NCI-H226 (cell line): ENCODE measurements at places on chromosomes 1 and 21.

GRCh38 chr1:166080277-166080966, 86.4 kb downstream of the FAM78B start:
- no peak for DNase-seq

- no peak for DNase-seq
Measured at GRCh38 chr1:210195635-210196160, 36.9 kb upstream of the SERTAD4 start.

GRCh38 chr1:1777950-1778662, at the start of gene NADK:
NADK (minus strand) TSS chr1:1778470; CDS start chr1:1765406, 13,064 bp downstream.
- peak; percentile 53 for DNase-seq

DNA sequence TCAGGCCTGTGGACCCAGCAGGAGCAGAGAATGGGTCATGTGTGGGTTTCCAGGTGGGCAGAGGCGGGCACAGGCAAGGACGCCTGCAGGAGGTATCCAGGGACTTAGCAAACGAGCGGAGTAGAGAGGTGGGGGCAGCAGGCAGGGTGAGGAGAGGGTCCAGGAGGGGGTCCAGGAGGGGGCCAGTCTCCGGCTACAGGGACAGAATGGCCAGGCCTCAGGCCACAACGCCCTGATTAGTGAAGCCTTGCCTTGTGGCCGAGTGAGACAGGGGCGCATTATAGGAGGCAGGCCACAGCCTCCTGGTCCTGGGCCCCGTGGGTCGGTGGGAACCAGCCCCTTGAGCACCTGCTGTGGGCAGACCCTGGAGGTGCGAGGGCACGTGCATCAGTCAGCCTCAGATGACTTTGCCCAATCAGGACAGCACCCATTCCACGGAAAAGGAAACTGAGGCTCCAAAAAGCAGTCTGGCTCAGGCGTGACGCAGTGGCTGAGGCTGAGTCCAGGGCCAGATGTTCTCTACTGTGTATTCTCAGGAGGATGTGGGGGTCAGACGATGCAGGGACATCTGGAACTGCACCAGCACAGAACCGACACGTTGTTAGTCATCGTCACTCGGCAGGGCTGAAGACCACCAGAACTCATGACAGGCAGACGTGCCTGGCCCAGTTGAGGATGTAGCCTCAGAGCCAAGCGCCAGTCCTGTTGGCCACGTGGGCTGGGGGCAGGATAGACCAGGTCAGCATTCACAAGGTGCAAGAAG, 113.7 kb downstream of the CRYAA start:
- DNase-seq = no peak

DNA sequence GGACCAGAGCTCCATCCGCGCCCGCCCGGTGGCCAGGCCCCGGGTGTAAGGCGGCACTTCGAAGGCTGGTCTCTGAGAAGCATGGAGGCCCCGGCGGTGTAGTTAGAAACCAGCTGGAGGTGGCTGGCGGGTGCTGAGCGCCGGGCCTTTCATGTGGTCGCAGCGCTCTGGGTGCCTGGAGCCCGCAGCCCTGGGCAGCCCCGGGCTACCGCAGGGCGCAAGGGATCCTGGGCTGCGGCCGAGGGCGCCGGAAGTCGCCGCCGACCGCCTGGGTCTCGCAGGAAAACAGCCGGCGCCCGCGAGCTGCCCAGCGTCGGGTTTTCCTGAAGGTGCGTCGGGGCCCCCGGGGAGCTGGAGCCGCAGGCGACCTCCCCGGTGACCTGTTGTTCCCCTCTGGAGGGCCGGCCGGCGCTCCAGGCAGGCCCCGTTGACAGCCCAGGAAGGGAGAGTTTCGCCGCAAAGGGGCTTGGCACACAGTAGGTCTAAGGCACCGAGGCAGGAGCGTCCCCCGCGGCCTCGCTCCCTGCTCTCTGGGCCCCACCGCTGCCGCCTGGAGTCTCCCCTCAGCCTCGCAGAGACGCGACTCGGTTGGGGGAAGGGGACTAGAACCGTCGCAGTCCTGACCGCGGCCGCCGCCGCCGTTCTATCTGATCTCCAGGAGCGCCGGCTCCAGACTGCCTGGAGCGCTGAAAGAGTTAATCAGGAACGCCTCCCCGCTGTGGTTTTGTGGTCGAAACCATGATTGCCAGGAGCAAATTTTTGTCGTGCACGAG, 2.7 kb downstream of the GRHL3 start:
- DNase-seq = peak; percentile 95

DNA sequence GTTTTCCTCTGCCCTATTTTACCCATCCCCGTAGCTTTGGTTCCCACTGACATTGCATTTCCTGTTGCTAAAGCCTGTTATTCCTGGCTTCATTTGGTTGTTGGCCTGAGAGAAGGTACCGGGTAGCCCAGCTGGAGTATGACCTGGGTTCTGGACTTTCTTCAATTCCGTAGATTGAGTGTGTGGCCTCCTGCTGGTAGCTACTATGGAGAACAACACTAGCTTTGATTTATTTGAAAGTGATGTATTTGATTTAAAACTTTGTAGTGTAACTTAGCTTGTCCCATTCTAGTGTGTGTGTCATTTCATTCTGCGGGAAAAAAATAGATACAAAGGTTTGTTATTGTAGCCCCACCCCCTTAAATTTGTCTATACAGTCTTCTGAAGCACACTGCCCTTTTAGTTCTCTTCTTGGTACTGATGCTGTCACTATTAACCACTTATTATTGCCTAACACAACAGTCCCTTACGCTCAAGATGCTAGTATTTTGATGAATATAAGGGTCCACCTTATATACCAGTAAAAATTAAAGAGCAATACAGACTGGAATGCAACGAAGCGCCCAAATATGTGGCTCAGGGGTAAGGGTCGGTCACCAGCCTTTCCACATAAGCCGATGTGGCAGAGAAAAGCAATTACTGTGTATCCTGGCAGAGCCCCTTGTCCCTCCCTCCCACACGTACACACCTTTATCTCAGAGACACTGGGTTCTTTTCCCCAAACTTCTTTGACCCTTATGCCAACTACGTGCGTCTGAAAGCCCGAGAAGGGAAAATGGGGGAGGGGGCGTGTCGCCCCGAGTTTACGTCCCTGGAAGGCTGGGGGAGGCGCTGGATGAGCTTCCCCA, 643 bp upstream of the MOV10 start:
- DNase-seq = peak; percentile 46

GRCh38 chr1:9062021-9062471, 7.4 kb downstream of the SLC2A5 start:
- DNase-seq = no peak

DNA sequence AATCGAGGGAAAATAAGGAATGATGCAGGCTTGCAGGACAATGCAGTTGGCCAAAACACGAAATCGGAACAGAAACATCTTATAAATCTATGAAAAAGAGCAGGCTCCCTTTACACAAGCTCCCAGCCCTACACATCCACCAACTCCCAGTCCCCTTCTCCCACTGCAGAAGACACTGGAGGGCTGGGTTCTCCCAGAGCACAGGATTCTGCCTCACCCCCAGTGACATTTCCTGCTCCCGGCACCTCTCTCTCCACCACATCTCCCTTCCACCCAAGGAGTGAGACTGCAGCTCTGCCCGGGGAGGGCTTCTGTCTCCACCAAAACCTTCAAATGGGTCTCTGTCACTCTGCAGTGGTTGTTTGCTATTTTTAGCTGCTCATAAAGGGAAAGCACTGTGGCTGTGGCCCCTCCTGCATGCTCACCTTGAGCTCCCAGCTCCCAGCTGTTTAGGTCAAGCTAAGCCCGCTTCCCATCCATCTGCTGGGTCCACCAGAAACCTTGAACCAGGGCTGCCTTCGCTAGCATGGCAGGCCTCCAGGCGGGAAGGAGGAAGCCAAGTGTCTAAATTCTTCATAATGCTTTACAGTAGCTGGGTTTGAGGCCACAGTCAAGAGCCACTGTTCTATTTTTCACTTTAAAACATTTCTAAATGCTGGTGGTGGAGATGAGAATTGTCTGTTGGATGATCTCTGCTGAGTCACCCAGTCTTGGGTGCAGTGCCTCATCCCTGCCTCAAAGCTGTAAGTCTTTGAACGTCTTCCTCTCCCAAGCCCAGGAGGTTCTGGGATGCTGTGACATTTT, 3.3 kb upstream of the C2CD2 start:
- DNase-seq = peak; percentile 48

GRCh38 chr1:36689992-36690391, 207.3 kb upstream of the CSF3R start:
- no peak for DNase-seq

DNA sequence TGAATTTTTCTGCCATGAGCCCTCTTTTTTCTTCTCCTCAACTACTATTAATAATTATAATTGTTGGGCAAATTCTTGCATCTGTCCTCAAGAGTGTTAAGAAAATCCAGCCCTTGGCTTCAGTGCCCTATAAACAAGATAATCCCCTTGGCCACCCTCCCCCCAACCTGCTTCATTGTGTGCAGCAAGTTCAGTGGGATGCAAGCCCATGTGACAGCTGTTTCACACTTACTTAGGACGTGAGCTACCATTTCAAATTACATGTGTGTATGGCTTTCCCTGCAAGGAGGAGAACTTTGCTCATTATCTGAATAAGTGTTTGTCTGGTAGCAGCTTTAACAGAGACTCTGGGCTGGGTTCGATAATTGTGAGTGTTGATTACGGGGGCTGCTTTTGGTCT, 276.2 kb downstream of the CACNA1E start:
- no peak for DNase-seq

- no peak for DNase-seq
Measured at GRCh38 chr1:192224396-192224795, 66.1 kb downstream of the RGS18 start.

GRCh38 chr1:16965486-16966067, 14.8 kb downstream of the MFAP2 start:
- DNase-seq = no peak

- DNase-seq = no peak
Measured at GRCh38 chr1:66266350-66266749, 267.6 kb upstream of the SGIP1 start.
